Left lung (tissue), 14 donors: ENCODE measurements at places on chromosomes 13 and 19. TPM values are rescaled to one million over a fixed set of nuclear protein-coding genes. Genes with fewer than 3 reads are reported as not detected.
A peak's percentile ranks its signal among the peaks of the same experiment; 100 is the strongest.

Gene FUT2
- polyA plus RNA-seq = 2.8 TPM

GRCh38 chr19:2573916-2574315 lies 98.0 kb downstream of the GADD45B start:
- no peak for DNase-seq

DNA sequence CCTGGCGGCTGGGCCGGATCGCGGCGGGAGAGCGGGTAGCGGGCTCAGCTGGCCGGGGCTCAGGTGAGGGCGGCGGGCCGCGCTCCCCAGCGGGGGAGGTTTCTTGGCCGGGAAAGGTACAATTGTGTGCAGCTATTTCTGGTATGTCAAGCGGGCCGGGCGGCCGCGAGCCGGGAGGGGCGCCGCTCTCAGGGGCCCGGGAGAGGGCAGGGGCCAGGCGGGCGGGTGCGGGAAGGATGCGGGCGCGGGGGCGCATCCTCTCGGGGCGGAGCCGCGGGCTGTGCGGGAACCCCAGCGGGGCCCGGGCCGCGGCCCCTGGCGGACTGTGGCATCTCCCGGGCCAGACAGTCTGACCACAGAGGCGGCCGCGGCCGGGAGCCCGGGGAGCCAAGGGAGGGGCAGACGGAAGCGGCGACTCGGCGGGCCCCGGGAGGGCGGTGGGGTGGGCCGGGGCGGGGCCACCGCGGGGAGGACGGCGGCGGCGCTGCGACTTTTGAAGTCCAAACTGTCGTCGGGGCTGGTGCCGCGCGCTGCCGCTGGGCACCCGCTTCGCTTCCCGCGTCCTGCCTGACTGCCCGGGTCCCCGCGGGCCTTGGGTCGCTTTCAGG lies at the start of gene LMO7:
TSS of gene LMO7 (plus strand) at position 503 of the 608 bp plus-strand sequence. CDS start 328 bp downstream, outside the sequence.
- peak; percentile 30 for DNase-seq

DNA sequence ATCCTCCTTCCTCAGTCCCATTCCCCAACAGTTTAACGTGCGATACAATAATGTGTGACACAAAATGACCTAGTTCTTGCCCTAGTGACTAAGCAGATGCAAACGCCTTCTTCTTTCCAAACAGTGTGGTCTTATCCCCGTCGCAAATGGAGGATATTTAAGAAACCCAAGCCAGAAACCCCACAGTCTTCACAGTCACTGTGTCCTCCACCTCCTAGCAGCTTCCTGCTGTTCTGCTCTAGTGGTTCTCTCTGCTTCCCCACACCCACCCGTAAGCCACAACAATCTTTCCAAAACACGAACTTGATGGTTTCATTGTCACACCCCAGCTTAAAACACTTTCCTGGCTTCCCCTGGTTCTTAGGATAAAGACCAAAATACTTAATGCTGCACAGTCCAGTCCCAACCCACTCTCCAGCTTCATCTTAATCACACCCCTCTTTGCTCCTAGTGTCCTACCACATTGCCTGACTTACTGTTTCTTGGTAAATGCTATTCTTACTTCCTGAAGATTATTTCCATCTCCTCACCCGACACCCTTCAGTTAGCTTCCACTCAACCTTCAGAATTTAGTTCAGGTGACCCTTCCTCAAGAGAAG lies 32.3 kb downstream of the ITM2B start:
- no peak for DNase-seq

DNA sequence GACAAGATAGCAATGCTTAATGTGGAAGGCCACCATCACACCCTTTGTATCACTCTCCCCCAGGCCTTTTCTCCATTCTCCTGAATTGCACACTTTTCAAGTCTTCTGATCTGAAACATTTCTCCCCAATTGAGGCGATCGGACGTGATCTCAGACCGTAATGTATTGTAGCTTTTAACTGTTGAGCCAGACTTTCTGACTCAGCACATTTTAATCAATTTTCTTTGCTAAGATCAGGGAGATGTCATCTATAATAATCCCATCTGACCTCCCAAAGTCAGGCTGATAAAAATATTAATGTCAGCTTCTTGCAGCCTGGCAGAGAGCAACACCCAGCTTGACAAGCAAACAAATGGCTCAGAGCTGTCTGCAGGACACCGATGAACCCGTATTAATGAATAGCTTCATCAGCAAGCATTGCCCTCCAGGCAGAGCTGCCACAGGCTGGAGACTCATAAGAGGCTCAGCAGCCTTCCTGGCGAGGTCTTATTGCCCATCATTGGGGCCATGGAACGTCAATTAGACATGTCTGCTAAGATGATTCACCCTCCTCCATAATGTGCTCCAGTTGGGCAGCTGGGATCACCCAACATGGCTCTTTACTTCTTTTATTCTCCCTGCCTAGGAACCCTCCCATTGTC lies 60.2 kb upstream of the UQCRFS1 start:
- no peak for DNase-seq

DNA sequence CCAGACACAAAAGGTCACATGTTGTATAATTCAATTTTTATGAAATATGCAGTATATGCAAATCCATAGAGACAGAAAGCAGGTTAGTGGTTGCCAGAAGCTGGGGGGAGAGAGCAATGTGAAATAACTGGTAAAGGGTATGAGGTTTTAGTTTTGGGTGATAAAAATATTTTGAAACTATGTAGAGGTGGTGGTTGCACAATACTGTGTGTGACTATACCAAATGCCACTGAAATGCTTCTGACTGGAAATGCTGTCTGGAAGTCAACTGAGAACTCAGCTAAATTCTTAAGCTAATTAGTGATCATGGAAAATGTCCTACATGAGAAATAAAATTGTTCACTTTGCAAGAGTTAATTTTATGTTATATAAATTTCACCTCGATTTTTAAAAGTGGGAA lies 65.3 kb upstream of the RXFP2 start:
- DNase-seq = no peak

Gene IRS2
- polyA plus RNA-seq = 4.9 TPM

GRCh38 chr19:49889687-49890348 lies 6.9 kb downstream of the IL4I1 start:
- peak; percentile 54 for DNase-seq

- DNase-seq = no peak
These were observed 114.6 kb upstream of the RNF113B start for GRCh38 chr13:98291658-98292057.

Gene OCEL1
- 11.2 TPM for polyA plus RNA-seq

Gene CKM
- polyA plus RNA-seq = 0.26 TPM

DNA sequence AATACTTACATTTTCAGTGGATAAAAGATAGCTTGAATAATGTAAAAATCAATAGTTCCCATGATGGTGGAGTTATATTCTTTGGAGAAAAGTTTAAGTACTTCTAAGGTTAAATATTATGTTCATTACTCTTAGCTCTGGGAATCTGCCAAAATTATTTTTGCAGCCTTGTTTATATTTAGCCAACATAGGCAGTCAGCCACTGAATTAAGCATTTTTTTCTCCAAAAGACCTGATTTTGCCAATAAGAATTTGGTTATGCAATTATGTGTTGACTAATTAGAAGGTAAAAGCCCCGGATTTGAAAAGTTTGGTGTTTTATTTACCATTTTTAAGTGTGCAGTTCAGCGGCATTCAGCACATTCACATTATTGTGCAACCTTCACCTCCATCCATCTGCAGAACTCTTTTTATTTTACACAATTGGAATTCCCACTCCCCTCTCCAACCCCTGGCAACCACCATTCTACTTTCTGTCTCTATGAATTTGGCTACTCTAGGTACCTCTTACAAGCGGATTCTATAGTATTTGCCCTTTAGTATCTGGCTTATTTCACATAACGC lies 90.1 kb upstream of the C1QTNF9B start:
- DNase-seq = peak; percentile 36

GRCh38 chr19:4371247-4372164 lies 28.1 kb downstream of the MPND start:
- no peak for DNase-seq

GRCh38 chr19:29871143-29871542 lies 59.4 kb downstream of the CCNE1 start:
- DNase-seq = no peak

- DNase-seq = no peak
These were observed 17.7 kb downstream of the CKM start for GRCh38 chr19:45305007-45305406.

DNA sequence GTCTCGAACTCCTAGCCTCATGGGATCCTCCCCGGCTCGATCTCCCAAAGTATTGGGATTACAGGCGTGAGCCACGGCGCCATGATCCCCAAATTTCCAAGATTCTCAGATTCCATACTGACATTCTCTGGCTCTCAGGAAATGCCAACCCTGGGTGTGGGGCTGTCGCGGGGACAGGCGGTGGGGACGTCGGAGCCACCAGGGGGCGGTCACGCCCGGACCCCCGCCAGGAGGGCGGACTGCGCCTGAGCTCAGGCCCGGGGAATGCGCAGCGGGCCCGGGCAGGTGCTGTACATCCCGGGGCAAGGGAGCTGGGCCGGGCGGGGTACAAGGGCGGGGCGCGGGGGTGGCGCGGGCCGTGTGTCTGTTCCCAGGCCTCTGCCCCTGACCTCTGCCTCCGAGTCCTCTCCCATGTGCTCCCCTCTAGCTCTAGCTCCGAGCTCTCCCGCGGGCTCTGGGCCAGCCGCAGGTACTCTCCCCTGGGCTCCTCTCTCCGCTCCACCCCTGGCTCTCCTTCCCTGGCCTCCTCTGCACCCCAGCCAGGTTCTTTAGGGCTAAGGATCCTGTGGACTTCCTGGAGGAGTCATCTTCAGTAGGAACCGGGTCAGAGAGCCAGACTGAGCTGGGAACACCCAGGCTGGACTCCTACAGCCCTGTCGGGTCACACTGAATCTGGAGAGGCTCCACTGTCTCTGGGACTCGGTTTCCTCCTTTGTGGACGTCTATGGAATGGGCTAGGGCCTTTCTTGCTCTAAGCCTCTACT lies 2.4 kb downstream of the PPP1R13L start:
- no peak for DNase-seq

- DNase-seq = no peak
These were observed 34.2 kb downstream of the TSHZ3 start for GRCh38 chr19:31314849-31315629.

- DNase-seq = no peak
These were observed 6.4 kb downstream of the POU4F1 start for GRCh38 chr13:78596736-78597601.

Gene ZNF835
- polyA plus RNA-seq = 4.6 TPM

DNA sequence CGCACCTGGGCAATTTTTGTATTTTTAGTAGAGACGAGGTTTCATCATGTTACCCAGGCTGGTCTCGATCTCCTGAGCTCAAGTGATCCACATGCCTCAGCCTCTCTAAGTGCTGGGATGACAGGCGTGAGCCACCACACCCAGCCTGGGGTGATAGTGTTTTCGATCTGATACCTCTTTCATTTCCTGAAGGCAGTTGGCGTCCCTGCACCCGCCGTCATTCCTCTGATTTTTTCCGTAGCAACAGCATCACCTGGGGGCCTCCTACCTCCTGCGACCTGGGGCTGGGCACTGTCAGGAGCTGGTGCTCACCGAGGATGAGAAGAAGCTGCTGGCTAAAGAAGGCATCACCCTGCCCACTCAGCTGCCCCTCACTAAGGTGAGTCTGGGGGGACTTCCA lies 10.8 kb downstream of the CREB3L3 start:
- DNase-seq = no peak
